DMS53 (cell line): ENCODE measurements at places on chromosomes 2 and 18.

DNA sequence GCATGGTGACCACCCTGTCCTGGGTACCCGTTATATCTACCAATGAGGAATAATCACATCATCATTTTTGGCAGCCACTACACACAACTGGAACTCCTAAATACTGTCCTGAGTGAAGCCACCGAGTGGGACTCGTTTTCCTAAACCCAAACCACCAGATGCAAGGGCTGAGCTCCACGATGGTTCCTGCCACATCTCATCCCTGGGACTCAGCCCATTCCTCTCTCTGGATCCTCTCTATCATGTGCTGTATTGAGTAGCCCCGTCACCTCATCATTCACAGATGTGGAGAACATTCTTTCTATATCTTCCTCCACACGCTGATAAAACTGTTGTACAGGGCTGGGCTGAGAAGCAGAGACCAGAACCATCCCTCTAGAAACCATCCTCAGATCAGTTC is 79.4 kb upstream of the SMAD7 start:
- no peak for DNase-seq

- DNase-seq = no peak
Measured at GRCh38 chr2:139798391-139798790, 1018.2 kb upstream of the NXPH2 start.

GRCh38 chr18:58580623-58581022 is 48.3 kb downstream of the ALPK2 start:
- DNase-seq = peak; percentile 41

- DNase-seq = no peak
Measured at GRCh38 chr18:62464266-62464665, 58.6 kb upstream of the ZCCHC2 start.

DNA sequence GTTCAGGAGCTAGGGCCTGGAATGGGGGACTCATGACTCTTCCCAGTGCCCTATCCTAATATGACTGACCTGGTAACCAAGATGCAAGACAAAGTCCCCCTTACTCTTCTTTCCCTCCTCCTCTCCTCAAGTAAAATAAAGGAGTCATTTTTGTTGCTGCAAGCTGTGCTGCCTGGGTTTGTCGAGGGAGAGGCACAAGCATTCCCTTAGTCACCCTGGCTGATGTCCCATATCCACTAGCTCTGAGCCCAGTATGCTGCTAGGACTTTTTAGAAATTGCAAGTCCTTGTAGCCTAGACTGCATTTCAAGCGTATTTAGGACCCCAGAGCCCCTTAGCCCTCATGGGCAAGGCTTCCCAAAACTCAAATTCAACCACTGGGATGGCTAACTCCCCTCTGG is 338.5 kb upstream of the SETBP1 start:
- DNase-seq = no peak

- DNase-seq = peak; percentile 16
Measured at GRCh38 chr2:177984749-177985148, 87.8 kb downstream of the PDE11A start.

- no peak for DNase-seq
Measured at GRCh38 chr2:152055366-152056108, 43.3 kb downstream of the CACNB4 start.

DNA sequence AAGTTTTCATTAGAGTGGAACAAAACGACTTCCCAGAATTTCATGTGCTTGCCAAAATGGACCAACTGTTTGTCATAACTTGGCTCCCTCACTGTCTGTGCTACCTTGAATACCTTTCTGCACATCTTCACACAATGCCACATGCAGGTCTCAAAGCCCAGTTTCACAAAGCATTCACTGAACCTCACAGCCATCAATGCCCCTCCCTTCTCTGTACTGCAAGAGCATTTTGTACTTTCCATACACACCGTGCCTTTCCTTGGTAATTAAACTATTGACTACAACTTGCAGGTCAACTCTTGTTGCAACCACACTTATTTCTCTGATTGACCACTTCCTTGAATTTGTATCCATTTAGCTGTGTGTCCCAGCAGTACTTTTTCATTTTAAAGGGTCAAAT is 50.5 kb downstream of the PAX3 start:
- DNase-seq = no peak
